ENCODE measurements at places on chromosomes 12 and 14.

- DNase-seq = peak; percentile 79
Measured at GRCh38 chr12:113889076-113889475, 77.0 kb downstream of the RBM19 start.

GRCh38 chr14:59101476-59101875 is 87.0 kb upstream of the DAAM1 start:
- peak; percentile 57 for DNase-seq

GRCh38 chr12:100229036-100229635 is 28.5 kb downstream of the ACTR6 start:
- DNase-seq = peak; percentile 3

- no peak for DNase-seq
Measured at GRCh38 chr14:98634043-98634820, 637.8 kb downstream of the BCL11B start.

DNA sequence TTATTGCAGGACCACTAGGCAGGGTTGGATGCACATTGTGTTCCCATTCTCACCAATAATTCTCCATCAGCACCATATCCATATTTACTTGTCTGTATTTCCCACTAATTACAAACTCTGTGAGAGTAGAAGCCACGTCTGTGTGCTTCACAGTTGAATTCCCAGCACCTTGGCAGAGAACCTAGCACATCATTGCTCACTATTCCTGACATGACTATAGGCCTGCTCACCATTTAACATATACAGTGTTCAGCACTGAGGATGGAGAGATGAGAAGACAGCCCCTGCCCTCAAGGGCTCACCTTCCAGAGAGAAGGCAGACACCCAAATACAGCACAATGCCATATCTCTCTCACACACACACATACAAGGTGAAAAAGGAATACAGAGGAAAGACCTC is 5.0 kb downstream of the DAD1 start:
- no peak for DNase-seq

DNA sequence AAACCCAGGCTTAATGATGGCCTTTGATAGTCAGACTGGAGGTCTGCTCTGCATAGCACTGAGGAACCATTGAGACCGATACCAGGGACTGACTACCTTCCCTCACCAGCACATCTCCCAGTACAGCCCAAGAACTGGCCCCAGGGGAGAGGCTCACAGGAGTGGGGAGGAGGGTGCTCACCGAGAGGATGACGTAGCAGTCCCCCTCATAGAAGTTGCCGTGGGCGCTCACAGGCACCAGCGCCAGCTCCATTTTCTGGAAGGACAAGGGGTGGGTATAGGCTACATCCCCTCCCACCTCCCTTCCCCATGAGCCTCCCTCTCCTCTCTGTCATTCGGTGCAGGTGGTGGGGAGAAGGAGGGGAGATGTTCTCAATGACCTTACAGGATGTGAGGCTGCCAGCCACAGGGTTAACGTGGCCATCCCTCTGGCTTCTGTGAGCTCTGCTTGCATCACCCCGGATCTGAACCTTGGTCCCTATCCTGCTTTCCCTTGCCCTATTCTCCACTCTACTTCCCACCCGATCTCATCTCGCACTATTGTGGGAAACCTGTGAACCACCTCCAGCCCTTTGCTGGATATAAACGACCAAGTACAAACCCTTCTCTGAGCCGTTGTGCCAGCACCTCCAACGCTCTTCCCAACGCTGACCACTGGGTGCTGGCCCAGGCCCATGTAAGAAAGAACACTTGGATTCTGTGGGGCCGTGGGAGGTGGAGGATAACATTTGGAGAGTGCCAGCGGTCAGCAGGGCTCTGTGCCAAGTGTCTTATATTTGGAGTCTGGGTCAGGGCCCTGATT is 4.4 kb downstream of the AVIL start:
- DNase-seq = no peak

GRCh38 chr12:6869049-6870021 is 2.0 kb downstream of the TPI1 start:
- DNase-seq = peak; percentile 64

- no peak for DNase-seq
Measured at GRCh38 chr14:95703805-95704204, 10.1 kb downstream of the TCL1A start.

DNA sequence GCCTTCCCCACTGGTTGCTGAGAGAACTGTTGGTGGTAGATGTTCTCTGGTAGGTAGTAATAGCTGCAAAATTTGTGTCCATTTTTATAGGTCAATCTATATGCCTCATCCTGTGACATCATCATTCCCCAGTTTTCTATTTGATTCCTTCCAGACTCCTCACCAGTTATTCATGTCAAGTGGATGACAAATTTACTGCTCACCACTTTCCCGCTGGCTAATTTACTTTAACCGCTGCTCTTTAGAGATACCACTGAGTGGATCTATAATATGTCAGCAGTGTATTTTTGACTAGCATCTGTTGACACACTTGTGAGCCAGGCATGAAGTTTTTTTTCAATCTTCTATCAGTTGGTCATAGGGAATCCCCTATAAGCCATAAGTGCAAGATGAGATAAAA is 24.6 kb downstream of the GPR65 start:
- no peak for DNase-seq

DNA sequence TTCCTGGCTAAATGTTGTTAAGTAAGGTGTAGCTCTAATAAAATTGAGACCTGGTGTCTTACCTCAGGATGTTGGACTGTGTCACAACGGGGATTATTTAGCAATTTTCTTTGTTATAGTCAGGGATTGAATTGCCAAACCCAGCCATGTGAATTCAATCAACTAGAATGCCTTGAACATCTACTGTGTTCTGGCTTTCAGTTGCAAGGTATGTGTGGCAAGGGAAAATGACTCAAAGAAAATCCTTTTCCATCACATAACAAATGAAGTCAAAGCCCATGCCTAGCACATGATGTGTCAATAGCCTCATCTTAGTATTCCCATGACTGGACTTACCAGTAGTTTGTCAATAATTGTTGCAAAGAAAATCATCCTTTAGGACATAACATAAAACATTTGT is 519.8 kb upstream of the FLRT2 start:
- DNase-seq = peak; percentile 7

GRCh38 chr12:29739279-29739991 is 44.3 kb downstream of the TMTC1 start:
- DNase-seq = no peak

DNA sequence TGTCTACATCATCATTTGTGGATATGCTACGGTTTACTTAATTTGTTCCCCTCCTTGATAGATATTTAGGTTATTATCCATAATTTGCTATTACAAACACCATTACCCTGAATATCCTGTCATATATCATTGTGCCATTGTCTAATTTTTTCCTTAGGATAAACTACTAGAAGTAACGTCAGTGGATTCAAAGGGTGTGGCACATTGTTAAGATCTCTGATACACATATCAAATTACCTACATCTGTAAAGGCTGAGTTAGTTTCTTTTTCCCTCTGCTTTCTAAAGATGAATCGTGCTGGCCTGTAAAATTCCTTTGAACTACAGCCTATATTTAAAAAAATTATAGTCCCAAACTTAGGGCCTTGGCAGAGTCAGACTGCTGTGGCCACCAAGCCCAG is 53.9 kb upstream of the STRN3 start:
- DNase-seq = no peak

GRCh38 chr12:48542300-48542928 is 17.0 kb downstream of the OR8S1 start:
- DNase-seq = peak; percentile 11

DNA sequence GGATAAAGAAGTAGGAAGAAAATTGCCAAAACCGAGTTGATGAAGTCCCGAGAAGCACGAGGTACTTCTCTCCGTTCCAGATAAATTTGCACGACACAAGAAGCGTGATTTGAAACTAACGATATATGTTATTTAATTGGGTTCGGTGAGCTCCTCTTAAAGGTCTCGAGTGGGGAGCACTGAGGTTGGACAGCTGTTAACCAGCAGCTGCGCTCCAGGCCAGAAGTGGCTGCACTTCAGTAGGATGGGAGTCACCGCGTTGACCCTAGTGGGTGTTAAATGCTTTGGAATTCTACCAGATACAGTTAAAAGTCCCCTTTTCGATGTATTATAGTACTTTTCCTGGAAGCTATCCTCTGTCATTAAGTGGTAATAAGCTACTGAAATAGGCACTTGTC is 953 bp upstream of the DCAF5 start:
- peak; percentile 24 for DNase-seq

DNA sequence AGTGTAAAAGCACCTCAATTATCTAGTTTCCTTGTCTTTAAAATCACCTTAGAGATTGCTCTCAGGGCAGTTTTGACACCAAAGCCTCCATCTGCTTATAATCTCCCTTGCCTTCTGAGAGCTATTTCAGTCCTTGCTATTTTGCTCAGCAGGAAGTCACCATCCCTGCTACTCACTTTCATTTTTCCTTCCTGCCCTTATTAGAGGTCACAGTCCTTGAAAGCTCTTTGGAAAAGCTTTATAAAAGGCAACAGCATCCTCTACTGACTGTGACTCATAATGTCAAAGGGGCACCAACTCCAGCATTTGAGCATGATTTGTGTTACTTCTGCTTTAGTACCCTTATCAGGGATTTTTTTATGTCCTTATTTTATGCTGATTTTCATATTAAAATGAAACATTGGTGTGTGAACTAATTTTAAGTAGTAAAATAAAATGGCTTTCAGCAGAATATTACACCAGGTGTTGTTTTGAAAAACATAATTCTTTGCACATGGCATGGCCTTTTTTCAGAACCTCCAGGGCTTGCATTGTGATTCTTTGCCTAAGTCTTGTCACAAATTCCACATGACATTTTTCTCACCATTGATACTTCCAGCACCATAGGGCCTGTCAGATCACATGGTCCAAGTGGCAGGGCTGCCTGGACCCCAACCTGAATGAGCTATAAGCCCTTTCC is 213.0 kb downstream of the ADAMTS20 start:
- DNase-seq = peak; percentile 54

GRCh38 chr12:83057436-83057835 is 370.7 kb downstream of the TMTC2 start:
- no peak for DNase-seq

DNA sequence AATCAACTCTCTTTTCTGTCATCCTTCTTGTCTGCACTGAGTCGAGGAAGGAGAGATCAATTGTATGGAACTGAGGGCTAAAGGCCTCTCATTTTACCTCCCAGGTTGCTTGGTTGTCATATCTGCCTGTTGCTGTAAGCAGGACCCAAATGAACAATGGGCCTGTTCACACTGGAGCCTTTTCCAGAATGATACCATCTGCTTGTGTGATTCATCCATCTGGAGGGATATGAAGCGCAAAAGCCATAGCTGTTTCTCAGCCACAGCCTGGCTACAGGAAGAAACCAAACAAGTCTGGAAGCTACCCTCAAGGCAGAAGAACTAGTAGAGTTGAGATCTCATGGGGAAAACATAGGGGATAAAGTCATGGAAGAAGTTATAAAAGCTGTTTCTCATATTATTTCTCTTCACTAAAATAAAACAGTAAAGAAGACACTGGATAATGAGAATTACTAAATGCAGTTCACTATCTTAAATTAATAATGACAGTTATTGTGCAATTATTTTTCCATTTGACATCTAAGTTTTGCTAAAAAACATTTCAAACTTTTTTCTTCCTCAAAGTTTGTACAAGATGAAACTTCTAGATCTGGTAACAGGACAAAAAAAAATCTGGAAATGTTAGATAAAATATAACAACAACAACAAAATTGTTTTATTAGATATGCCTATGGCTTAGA is 106.3 kb downstream of the SPTSSA start:
- DNase-seq = peak; percentile 74

DNA sequence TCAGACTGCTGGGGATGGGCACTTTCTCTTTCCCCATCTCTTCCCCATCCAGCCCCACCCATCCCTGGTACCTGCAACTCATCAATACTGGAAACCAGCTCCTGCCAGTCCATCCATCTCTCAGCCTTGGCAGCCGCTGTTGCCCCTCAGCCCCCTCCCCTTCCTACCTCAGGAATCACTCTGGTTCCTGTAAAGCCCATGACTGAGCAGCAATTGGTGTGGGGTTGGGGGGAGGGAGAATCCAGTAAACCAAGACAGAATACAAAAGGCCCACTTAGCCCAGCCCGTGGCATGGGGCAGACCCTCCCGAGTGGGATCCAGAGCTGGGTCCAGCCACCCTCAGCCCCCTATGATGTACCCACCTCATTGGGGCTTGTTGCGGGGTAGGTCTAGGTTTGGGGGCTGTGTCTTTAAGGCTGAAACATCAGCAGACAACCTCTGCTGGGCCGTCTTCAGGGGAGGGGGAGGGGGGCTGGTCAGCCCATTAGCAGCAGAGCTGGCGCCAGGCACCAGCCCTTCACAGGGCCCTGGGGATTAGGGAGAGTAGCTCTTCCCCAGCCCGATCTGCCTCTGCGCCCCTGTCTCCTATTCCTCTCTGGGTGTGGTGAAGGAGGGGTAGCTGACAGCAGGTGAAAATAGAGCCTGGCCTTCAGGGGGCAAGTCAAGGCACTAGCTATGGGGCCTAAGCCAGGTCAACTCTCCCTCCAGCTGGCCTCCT is 702 bp upstream of the PRPH start:
- DNase-seq = no peak

GRCh38 chr12:28217805-28218204 is 27.5 kb downstream of the CCDC91 start:
- DNase-seq = no peak

- DNase-seq = no peak
Measured at GRCh38 chr14:73727166-73727565, 13.0 kb upstream of the PNMA1 start.

GRCh38 chr14:87989956-87990299 is 3.1 kb downstream of the GALC start:
- no peak for DNase-seq

DNA sequence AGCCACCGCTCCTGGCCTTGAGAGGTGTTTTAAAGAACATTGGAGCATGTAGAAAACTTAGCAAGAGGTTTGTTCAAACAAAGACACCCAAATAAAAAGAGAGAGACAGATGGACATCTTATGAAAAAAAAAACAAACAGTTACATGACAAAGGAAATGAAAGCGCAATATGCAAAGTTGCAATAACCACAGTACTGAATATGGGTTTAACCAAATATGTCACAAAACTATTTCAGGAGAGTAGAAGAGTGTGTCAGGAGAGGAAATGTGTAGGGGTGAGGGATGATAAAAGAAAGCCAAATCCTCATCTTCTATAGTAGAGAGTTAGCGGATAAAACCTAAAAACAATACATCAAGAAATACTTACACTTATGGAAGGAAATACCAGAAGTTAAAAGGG is 98.4 kb downstream of the GTF2A1 start:
- DNase-seq = no peak

DNA sequence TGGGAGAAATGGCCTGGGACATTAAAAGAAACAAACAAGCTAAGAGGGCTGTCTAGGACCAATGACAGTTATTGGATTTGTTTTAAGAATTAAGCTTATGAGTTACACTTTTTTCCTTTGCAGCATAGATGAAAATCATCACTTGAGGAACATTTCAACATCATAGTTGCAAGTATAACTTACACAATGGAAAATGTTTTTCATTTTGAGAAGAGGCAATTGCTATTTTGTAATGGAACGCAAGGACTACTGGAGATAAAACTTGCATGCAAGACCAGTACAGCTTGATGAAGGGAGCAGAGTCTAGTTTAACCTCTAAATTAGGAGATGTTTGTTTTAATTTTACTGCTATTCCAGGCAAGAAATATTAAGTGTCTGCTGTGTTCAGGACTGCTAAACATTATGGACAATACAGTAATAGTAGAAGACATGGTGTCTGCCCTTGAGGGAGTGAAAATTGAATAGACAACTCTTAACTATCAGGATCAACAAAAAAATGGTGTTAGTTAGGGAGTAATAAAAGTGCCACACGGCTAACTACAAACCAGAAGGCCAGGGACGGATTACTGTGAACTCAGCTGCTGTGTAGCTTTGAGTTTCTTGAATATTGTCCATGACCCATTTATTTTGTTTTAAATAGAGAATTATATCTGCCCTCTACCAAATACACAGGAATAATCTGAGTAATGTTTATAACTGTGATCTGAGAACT is 374.5 kb downstream of the RAD51B start:
- DNase-seq = no peak

- DNase-seq = peak; percentile 45
Measured at GRCh38 chr12:49336645-49337584, at the start of gene C1QL4. TSS of gene C1QL4 (minus strand) at chr12:49337188. CDS start at chr12:49336477, 711 bp downstream.

All from AG10803 (cell line).